ENCODE measurements at places on chromosomes 13 and 19.

DNA sequence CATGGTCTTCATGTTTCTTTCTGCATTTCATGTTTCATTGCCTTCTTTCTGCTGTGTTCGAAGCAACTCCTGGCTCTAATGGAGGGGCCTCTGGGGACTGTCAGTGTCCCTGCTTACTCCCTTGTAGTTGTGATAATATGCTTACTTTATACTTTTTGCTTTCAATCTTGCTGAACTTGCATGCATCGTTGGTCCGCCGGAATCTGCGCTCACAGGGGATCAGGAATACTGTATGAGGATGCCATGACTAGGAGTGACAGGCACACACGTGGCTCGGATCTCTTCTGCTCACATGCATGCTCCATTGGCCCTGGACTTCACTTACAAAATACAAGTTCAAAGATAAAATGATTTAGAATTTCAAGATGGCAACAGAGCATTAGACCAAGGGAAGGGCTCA is 108.8 kb downstream of the SIPA1L3 start:
- DNase-seq: no peak

DNA sequence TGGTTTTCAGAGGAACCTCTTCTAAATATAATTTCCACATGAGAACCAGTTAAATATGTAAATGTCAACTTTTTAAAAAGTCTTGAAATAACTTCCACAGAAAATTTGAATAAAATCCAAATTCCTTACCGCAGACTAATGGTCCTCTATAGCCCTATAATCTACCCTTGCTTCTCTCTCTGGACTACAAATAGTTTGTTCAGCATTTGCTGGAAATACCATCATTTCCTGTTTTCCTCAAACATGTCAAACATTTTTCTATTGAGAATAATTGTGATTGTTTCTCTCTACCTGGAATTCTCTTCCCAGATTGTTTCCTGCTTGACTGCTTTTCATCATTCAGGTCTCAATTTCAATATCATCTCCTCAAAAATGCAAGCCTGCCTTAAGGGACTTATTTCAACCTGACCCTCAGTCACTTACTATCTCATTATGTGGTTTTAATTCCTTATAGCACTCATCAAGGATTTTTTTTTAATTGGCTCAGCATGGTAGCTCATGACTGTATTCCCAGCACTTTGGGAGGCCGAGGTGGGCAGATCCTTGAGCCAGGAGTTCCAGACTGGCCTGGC is 898.9 kb upstream of the MIR17HG start:
- DNase-seq: no peak

DNA sequence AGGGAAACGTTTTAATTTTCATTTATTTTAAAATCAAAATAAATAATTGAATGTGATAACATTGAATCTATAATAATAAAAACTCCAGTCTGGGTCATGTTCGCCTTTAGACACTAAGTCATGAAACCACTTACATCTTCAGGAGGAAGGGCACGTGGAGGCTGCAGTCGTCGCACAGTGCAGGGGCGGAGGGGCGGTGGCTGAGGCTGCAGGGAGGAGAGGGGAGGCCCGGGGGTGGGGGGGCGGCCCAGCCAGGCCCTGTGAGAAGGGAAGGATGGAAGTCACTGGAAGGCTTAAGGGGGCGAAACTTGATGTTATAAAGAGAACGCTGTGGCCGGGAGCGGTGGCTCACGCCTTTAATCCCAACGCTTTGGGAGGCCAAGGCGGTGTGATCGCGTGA is 14.9 kb upstream of the LATS2 start:
- DNase-seq: no peak

DNA sequence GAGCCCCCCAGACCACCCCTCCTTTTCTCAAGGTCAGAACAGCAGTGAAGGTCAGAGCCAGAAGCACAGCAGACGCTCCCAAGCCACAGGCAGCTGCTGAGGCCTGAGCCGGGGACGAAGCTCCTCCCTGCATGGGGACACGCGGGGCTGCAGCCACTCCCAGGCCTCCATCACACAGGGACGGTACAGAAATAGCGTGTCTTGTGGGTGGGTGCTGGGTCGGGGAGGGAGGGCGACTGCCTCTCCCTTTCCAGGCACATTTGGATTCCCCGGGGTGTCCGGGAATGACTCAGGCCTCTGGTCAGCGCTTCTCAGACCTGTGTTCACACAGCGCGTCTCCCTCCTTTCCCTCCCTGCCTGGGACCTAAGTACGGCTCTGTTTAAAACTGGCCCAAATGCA is 33.2 kb downstream of the RASA3 start:
- no peak for DNase-seq

- DNase-seq: no peak
Observed at GRCh38 chr13:59880468-59880867, 283.3 kb downstream of the DIAPH3 start.

DNA sequence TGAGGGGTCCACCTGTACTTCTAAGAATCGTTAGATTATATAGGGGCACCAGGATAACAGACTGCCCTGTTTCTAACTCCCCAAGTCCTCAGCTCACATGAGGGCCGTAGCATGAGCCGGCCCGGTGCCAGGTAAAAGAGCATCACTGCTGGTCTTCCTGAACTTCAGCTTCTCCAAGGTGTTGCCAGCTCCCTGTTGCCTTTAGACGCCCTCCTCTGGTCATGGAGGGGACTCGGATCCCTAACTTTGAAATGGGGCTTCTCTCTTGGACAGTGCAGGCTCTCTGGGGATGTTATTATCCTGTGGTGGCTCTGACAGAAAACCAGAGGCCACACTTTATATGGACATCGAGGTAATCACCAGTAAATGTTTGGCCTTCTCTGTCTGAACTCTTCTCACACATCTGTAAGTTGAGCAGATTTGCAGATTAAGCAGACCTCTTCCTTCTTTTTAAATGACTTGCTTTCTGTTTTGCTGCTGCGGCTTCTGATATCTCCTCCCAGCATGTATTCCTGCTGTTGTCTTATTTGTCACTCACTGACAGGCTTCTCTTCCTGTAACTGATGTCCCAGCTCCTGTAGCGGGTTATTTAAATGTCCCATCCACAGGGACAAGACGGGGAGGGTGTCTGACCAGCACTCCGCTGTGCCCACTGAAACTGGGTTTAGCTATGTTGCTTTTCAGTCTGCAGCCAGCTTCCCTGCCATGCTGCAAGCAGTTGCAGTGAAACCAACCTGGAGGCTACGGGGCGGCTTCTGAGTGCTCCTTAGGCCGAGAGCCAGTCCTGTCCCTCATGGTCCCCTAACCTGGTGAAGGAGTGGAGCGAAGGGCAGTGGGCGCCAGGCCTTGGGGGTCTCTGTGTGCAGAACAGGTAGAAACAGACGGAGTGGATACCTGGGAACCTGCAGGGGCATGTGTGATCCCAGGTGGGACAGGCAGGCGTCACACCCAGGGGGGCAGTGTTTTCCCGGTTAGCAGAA is 39.2 kb downstream of the TSSK6 start:
- no peak for DNase-seq

DNA sequence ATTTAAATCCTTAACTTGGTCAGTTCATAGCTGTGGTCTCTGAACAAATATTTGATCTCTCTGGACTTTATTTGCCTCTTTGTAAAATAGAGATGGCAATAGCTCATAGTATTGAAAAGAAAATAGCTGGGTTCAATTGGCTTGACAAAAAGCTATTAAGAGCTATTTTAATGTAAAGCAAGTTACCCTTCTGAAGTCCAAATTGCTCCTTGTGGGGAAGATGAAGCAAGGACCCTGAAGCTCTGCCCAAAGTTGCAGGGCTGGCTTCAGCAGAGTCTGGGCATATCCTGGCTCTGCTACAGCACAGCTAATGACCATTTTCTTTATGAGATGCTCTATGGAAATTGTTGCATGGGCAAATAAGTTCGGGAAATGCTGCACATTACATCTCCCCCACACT is 484.5 kb downstream of the TDRD3 start:
- no peak for DNase-seq

GRCh38 chr13:20470136-20470535 is 55.5 kb downstream of the CRYL1 start:
- DNase-seq: no peak

DNA sequence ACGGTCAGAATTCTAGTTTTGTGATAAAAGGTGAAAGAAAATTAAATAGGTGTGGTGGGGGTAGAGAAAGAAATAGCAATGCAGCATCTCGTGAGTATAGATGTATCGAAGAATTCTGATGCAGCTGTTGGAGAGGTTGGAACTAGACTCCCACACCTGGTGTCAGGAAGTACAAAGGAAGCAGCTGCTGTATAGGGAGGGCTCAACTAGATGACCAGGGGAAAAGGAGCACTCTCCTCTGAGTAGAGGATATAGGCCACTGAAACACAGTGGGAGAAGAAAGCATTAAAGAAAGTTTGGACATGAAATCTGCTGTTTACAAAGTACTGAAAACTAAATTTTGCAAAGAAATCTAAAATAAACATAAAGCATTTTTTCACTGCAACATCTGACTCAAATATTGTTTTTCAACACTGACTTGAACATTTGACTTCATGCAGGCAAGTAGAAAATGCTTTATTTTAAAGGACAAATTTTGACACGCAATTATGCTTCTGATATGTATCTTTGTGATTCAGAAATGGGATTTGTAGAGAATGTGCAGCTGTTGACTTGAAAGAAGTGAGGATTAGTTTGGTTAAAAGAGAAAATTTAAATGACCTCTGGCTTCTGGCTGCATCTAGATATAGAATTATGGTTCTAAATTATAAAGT is 82.2 kb downstream of the MIPEP start:
- DNase-seq: no peak

- no peak for DNase-seq
Observed at GRCh38 chr13:61396121-61396520, 19.5 kb downstream of the PCDH20 start.

GRCh38 chr19:8571006-8571411 is 6.2 kb downstream of the MYO1F start:
- peak; percentile 69 for DNase-seq

- DNase-seq: no peak
Observed at GRCh38 chr13:36175621-36176020, 38.7 kb downstream of the SOHLH2 start.

GRCh38 chr13:32297206-32297605 is 18.0 kb downstream of the ZAR1L start:
- DNase-seq: no peak

DNA sequence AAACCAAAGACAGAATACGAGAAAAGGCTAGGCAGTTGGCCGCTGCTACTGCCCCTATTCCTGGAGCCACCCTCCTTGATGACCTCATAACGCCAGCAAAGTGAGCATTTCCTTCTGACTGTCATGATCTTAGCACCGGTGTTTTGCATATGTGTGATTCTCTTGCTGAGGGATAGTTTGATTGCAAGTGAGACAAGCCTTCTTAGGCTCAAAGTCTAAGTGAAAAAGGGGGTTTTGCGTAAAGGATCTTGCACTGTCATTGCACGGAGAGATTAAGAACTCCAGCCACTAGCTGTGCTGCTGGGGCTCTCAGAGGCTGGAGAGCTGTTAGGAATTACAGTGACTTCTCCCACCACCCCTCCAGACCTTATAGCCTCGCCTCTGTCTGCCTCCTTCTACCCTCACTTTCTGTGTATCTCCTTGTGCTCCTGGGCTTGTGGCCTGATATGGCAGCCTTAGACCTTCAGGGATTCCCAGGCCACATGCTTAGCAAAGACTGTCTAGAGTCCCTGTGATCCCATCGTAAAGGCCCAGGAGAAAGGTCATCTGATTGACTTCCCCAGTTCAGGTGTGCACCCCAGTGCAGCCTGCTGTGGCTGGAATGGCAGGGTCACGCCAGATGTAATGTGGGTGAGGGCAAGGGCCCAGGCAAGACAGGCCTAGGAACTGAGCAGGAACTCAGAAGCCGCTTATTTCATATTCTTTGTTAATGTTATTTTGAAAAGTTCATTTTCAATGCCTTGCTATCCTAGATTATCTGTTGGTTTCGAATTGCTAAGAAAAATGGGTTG is 12.6 kb downstream of the GPATCH1 start:
- no peak for DNase-seq

- no peak for DNase-seq
Observed at GRCh38 chr19:39098365-39099269, 14.4 kb downstream of the ACP7 start.

Measured in NK-92 treated with Interleukin-12 subunit alpha and Interleukin-12 subunit beta, amount 100 ng/mL, for 24 hours (cell line).